ENCODE measurements at places on chromosomes 5 and 9.

DNA sequence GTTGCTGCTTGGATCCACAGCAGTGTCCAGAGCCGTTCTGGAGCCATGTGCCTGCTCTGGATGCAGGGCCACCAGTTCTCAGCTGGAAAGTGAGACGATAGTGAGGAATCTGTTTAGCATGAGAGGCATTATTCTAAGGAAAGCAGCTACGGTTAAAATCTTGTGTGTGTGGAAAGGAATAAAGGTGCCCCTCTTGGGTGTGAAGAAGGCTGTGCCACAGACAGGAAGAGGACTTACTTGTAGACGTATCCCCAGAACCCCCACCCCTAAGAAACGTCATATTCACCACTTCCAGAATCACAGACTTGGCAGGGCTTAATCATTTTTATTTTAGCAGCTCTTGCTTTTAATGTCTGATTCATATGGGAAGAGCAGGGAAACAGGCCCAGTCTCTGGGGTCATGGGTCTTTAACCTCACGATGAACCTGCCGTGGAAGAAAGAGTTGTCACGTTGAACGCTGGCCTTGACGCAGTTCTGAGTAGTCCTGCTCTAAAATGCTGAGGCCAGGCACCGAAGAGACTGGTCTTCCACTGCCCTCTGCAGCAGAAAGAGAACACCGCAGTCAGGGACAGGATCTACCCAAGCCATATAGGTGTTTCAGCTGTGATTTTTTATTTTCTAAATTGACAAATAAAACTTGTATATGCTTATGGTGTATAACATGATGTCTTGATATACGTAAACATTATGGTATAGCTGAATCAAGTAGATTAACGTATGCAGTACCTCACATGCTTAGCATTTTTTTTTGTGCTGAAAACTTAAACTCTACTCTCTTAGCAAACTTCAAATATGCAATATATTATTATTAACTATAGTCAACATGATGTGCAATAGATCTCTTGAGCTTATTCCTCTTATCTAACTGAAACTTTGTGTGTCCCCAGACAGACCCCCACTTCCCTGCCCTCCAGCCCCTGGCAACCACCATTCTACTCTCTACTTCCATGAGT, 38.8 kb downstream of the CARTPT start:
- DNase-seq, result no peak

- DNase-seq, result no peak
Observed at GRCh38 chr5:115813719-115814118, 2.7 kb downstream of the CDO1 start.

DNA sequence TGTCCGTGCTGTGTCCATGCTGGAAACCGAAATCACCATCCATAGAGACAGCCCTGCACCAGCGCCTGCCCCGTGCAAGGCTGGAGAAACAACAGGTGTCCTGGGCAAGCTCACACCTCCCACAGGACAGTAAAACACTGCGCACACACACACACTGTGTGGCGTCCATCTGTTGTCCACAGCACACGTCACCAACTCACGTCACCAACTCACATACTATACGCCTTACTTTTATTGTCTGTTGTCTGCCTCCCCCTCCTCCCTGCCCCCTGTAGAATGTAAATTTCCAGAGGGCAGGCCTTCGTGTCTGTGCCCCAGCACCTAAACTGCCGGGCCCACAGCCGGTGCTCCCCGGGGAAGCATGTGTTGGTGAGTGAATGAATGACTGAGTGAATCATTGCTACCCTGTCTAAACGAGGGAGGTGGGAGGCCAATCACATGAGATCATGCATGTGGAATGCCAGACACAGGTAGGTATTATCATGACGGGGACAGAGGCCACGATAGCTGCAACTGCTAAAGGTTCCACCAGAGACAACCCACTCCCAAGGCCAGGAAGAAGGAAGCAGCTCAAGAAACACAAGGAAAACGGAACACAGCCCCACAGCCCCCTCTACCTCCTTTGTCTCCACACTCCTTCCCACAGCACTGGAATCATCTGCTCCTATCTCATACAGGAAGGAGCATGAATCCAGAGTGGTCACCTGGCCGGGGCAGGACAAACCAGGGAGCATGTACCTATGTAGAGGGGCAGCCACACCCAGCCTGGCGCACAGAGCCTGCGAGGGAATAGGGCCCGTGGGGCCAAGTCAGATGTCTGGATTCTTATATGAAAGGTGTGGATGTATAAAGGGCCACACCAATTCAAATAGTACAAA, 41.9 kb downstream of the STK10 start:
- DNase-seq, result no peak

GRCh38 chr9:124261736-124262648, 4.2 kb downstream of the NEK6 start:
- no peak for DNase-seq

DNA sequence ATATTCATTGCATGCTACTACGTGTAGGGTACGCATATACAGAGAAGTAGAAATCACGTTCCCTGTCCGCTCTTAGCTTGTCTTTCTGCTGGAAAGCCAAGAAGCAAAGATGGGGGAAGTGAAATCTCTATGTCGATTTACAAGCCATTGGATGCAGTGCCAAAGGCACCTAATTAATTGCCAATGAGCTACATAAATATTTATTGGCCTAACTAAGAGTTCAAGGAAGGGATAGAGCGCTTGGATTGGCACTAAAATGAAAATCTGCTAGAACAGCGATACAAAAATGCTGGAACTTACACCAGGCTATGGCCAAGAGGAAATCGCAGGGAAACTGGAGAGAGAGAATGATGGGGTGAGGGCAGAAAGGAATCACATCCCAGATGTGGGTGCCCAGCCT, 10.8 kb downstream of the SMIM23 start:
- DNase-seq, result no peak

DNA sequence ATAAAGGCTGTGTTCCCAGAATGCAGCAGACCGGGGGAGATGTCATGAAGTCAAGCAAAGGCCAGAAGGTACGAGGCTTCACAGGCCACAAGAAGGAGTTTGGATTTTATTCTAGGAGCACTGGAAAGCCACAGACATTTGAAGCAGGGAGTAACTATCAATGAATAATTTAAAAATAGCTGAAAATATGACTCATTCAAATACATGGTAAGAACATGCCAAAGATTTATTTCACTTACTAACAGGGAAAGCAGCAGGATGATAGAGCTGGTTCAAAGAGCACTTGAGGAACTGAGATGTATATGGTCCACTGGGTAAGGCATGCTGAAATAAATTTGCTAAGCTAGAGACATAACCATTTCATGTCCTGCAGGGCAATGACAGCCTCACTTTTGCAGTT, 53.2 kb downstream of the MSX2 start:
- no peak for DNase-seq

DNA sequence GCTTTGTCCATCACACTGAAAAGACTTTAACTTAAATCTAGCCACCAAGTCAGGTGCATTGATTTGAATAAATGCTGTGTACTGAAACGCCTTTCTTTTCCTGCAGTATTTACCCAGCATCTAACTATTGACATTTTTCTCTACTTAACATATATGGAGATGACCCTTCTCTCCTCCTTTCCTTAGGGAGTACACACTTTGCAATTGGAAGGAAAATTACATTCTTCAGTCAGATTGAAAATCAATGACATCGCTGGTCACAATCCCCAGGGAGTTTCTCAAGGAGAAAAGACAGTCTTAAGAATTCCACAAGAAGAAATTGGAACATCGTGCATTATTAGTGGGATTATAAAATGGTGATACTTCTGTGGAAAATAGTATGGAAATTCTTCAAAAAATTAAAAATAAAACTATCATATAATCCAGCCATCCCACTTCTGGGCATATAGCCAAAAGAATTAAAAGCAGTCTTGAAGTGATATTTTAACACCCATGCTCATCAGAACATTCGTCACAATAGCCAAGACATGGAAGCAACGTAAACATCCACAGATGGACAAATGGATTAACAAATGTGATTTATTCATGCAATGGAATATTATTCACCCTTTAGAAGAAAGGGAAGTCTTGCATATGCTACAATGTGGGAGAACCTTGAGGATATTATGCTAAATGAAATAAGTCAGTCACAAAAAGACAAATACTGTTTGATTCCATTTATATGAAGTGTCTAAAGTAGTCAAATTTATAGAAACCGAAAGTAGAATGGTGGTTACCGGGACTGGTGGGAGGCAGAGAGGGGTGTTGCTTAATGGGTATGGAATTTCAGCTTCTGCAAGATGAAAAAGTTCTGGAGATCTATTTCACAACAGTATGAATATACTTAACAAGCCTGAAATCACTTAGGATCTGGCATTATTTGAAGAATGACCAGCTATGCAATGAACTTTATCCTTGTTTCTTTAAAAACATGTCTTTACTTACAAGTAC, 14.3 kb upstream of the FREM1 start:
- DNase-seq, result no peak

- DNase-seq, result no peak
Observed at GRCh38 chr5:43041669-43042175, 1.6 kb upstream of the ANXA2R start.

GRCh38 chr5:75522025-75522424, 10.3 kb downstream of the POLK start:
- no peak for DNase-seq

- DNase-seq, result no peak
Observed at GRCh38 chr9:108963459-108964143, 29.4 kb downstream of the ABITRAM start.

GRCh38 chr9:103942651-103943050, 151.5 kb upstream of the SMC2 start:
- DNase-seq, result no peak

DNA sequence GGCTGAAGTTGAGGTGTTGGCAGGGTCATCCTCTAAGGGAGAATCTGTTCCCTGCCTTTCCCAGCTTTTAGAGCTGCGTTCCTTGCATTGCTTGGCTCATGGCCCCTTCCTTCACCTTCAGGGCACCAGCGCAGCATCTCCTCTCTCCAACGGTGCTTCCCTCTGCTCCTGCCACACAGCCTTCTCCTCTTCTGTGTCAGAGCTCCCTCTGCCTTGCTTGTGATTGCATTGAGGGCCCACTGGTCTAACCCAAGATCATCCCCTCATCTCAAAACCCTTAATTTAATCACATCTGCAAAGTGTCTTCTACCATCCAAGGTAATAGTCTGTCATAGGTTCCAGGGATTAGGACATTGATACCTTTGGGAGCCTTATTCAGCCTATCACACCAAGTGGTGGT, 205.7 kb upstream of the TBCA start:
- no peak for DNase-seq

- no peak for DNase-seq
Observed at GRCh38 chr5:111743512-111743911, 13.5 kb downstream of the NREP start.
